ENCODE measurements at places on chromosomes 12 and 14.

DNA sequence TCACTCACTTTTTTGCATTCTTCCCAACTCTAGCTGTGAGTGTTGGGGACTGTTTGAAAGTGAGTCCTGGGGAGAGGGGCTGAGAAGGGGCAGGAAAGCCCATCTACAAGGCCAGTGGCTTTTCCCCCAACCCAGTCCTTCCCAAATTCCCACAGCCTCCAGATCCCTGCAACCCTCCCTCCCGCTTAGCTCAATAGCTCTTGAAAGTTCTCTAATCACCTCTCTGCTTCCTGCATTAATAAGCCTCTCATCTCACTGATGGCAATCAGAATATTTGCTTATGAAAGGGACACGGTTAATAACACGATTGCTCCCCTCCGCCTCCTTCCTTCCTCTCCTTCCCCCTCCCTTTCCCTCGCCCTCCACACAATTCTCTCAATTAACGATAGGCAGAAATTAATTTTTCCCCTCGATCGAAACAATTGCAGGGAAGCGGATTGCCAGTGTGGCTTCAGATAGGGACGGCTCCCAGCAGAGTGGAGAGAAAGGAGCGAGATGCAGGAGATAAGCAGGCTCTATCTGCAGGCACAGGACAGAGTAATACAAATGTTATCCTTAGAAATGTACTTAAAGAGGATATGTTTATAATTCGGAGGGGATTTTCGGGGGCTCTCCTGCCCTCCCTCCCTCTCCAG lies 15.1 kb upstream of the GPATCH2L start:
- DNase-seq = no peak

DNA sequence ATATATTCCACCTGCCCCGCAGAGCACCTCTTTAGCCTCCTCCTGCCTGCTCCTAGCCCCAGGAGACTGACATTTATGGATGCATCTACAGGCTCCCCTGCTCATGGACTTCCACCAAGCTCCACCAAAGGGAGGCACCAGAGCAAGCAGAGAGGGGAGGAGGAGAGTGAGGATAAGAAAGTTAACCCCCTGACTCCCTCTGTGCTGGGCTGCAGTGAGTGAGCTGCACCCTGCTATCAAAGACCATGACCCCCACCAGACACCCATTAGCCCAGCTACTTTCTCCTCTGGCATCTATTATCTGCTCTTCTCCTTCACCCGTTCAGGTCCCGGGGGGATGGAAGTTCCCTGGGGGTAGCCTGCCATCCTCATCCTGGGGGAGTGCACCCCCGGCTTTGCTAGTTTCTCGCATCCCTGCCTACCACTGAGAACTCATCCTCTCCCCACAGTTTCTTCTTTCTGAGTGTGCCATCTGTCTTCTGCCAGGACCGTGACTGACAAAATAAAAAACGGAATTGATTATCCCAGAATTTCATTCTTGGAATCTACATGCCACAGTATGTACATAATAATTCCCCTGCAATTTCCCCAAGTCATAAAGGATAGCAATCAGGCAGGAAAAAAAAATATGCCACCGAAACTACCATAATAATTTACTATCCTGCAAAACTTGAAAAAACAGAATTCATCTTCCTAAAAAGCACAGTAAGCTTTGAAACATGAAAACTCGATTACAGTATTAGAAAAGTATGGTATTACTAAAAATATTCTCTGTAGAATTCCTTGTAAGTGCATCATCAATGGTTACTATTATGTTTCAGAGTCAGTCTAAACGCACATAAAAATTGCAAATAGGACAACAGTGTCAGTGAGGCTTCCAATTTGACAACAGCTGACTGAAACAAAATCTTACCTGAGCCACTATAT lies 45.2 kb downstream of the FOXN3 start:
- no peak for DNase-seq

DNA sequence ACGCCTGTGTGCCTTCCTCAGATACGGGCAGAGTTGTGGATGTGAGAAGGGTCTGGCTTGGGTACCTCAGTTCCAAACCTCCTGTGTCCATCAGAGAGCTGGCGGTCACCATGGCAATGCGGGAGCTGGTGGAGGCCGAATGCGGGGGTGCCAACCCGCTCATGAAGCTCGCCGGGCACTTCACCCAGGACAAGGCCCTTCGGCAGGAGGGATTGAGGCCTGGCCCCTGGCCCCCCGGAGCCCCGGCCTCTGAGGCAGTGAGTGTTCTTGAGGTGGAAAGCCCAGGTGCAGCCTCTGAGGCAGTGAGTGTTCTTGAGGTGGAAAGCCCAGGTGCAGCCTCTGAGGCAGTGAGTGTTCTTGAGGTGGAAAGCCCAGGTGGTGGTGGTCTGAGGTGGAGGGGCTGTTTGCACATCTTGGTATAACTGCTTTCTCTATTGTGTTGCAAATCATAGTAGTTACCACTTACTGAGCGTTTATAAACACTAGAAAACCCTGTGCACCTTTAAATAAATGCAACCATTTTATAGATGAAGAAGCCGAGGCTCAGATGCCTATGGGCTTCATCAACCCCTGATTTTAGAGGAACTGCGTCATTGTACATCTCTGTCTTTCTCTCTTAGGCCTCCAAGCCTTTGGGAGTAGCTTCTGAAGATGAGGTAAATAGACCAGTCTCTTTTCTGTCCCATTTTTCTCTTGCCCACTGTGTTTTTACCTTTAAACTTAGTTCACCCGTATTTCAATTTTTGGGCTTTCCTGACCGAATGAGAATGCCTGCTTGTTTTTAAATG lies 976 bp downstream of the PEX5 start:
- no peak for DNase-seq

GRCh38 chr12:442235-442884 lies 17.4 kb upstream of the B4GALNT3 start:
- DNase-seq = peak; percentile 47

GRCh38 chr14:72291908-72292688 lies 359.9 kb downstream of the RGS6 start:
- no peak for DNase-seq

- DNase-seq = no peak
Measured at GRCh38 chr12:11819643-11820042, 170.2 kb downstream of the ETV6 start.

DNA sequence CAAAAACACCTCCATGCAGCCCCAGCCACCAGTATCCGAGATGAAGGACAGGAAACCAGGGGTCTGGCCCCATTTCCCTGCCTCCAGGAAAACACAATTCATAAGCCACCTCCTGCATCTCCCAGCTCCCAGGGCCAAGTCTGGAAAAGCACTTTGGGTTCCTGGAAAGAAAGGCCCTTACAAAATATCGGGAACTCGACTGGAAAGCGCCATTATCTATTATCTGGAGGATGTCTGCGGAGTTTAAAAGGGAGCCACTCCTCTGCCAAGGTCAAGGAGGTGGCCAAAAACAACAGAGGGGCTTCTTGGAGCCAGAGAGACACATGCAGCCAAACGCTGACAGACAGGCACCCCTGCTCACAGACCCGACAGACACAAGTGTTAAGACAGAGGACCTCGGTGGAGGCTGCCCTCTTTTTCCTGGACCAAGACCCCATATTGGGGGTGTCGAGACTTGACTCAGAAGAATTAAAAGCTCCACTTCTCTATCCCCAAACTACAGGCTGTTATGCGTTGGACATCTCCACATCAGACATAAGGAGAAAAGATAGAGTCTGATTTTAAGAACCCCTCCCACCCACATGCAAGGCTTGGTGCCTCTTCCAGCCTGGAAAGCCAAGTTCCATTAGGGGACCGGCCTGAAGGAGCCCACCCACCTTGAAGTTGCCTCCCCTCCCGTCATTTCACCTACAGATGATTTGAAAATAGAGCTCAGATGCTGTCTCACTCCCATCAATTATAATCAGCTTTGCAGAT lies 9.6 kb downstream of the ACTN1 start:
- no peak for DNase-seq

- no peak for DNase-seq
Measured at GRCh38 chr12:42960087-42960527, 370.6 kb upstream of the PRICKLE1 start.

- no peak for DNase-seq
Measured at GRCh38 chr14:42323426-42323825, 716.8 kb downstream of the LRFN5 start.

DNA sequence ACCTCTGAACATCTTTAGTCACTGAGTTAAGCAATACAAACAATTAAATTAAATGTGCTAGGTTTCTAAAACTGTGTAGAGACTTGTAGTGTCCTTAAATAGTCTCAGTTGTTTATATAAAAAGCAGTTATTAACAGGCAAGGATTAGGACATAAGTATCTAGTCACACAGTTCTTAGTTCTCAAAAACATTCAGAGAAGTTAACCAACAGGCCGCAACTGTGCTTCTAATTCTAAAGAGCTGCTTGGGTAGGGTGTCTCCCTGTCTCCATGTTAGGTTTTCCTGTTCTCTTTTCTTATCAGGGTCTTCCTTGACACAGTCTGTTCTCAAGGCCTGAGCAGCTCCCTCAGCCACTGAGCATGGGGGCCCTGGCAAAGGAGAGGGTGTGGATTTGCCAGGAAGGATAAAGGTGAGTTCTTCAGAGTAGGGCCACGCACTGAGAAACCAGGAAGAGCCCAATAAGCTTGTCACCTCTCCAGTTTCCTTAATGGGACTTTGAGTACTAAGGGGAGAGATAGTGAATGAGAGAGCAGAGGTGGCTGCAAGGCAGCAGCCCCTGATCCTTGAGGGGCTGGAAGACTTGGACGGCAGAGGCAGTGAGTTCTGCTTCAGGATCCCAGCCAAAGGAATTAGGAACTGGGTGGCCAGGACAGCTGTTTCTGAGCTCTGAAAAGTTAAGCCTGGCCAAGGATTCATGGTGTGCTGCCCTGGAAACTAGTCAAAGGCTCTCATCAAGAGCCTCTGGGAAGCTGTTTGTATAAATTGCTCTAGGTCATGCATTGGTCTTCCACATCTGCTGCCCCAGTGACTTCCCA lies 177.3 kb downstream of the MYRFL start:
- DNase-seq = no peak

- DNase-seq = no peak
Measured at GRCh38 chr12:26833743-26834490, 923 bp upstream of the ITPR2 start.

DNA sequence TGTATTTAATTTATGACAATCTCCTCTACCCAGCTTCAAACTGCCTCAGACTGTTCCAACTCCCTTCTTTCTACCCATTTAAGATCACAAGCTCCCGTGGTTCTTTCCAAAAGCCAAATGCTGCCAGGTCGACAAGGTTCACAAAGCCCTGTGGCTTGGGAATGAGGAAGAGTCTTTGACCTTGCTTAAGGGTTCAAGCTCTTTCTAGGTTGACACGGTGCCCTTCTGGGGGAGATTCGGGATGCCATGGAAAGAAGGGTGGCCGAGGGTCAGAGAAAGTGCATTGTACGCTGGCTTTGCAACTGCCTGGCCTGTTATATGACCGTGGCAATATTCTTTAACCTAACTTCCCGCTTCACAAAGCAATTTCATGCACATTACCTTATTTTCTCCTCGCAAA lies 239.3 kb downstream of the ANO2 start:
- DNase-seq = no peak

DNA sequence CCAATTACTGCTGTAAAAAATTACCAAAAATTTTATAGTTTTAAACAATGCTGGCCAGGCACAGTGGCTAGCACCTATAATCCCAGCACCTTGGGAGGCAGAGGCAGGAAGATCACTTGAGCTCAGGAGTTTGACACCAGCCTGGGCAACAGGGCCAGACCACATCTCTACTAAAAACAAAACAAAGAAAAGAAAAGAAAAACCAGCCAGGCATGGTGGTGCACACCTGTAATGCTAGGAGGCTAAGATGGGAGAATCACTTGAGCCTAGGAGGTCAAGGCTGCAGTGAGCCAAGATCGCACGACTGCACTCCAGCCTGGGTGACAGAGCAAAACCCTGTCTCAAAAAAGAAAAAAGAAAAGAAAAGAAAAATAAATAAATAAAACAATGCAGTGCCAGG lies 54.0 kb upstream of the ARID2 start:
- DNase-seq = no peak

DNA sequence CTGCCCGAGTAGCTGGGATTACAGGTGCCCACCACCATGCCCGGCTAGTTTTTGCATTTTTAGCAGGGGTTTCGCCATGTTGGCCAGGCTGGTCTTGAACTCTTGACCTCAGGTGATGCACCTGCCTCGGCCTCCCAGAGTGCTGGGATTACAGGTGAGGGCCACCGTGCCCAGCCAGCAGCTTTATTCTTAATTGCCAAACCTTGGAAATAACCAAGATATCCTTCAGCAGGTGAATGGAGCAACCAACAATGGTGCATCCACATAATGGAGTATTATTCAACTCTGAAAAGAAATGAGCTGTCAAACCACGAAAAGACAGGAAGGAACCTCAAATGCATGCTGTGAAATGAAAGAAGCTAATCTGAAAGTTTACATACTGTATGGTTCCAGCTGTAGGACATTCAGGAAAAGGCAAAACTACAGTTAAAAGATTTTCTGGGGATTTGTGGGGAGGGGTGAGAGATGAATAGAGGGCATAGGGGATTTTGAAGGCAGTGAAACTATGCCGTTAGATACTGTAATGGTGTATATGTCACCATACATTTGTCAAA lies 118.8 kb upstream of the CCND2 start:
- no peak for DNase-seq

GRCh38 chr12:106127338-106128126 lies 11.2 kb downstream of the NUAK1 start:
- no peak for DNase-seq

GRCh38 chr12:32400866-32401265 lies 1.5 kb downstream of the FGD4 start:
- DNase-seq = no peak

GRCh38 chr12:64237382-64237781 lies 15.3 kb upstream of the KICS2 start:
- DNase-seq = no peak

GRCh38 chr12:9940375-9940774 lies 8.2 kb upstream of the CLEC2A start:
- DNase-seq = no peak

DNA sequence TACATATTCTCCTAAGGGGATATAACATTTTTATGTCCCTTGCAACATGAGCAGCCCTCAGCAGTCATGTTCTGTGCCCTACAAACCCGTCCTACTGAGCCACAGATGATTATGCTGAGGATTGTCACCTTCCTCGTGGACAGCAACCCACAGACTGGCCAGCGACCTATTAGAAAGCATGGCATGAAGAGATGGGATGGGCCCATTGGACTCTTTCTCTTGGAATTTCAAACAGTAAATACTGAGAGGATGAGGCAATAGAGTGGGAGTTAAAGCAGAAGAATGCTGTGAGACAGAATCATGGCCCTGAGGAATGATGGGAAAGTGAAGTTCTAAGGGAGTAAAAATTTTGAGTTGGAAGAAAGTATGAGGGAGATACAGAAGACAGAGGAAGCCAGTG lies 149.9 kb upstream of the BTG1 start:
- DNase-seq = no peak

Data from D721Med (cell line).